Activated T-helper 2 cell treated with anti-CD3 and anti-CD28 coated beads, Interferon-gamma antibody, Interleukin-2, Interleukin-4, amounts not matched to agents 10 μg/mL and 5 μg/mL and 100 μg/mL, durations not matched to agents 14 hours and 24 hours and 36 hours (primary cell): ENCODE measurements at places on chromosomes 12 and 14. TPM values are rescaled to one million over a fixed set of nuclear protein-coding genes. Genes with fewer than 3 reads are reported as not detected.

The NEDD8 gene
- total RNA-seq = 194 and 202 TPM in 2 replicates

The TAC3 gene
- not detected in 2 replicates for total RNA-seq

The TTC5 gene
- 30.4 and 31.2 TPM in 2 replicates for total RNA-seq

The CSRP2 gene
- 0.84 and 3.5 TPM in 2 replicates for total RNA-seq

The NRL gene
- total RNA-seq = 1.6 and 1.8 TPM in 2 replicates

The RHEBL1 gene
- 14.2 and 16.0 TPM in 2 replicates for total RNA-seq

The ACSM4 gene
- not detected in 2 replicates for total RNA-seq

The DTX3 gene
- 17.7 and 21.7 TPM in 2 replicates for total RNA-seq

The SLC2A14 gene
- 0.05 and 0.07 TPM in 2 replicates for total RNA-seq

The DLK1 gene
- not detected in 2 replicates for total RNA-seq

The KRT74 gene
- total RNA-seq = not detected in 2 replicates

The GPR84 gene
- 1.8 and 2.3 TPM in 2 replicates for total RNA-seq

The CMA1 gene
- 0.25 TPM in 1 of 2 replicates, not detected in the other for total RNA-seq

The RPL6 gene
- total RNA-seq = 1,640 and 1,680 TPM in 2 replicates

The PLXNC1 gene
- 6.6 and 7.2 TPM in 2 replicates for total RNA-seq

The HCAR3 gene
- total RNA-seq = 0.34 and 0.46 TPM in 2 replicates

The SMOC1 gene
- not detected in 2 replicates for total RNA-seq

The TCL1A gene
- total RNA-seq = not detected in 2 replicates

The FBXO33 gene
- 15.7 and 16.2 TPM in 2 replicates for total RNA-seq

The HAL gene
- 0.30 and 0.57 TPM in 2 replicates for total RNA-seq

The NEUROD4 gene
- total RNA-seq = not detected in 2 replicates

The DNAJC22 gene
- 0.09 TPM in 1 of 2 replicates, not detected in the other for total RNA-seq

The OTOGL gene
- 0.16 TPM in 1 of 2 replicates, not detected in the other for total RNA-seq

The METTL17 gene
- 93.7 and 102 TPM in 2 replicates for total RNA-seq

The HSPB8 gene
- total RNA-seq = not detected in 2 replicates

The LYZ gene
- total RNA-seq = not detected in 2 replicates

The FCF1 gene
- 61.8 and 62.8 TPM in 2 replicates for total RNA-seq

The PRH1 gene
- total RNA-seq = 17.2 and 22.3 TPM in 2 replicates

The GPRC5D gene
- not detected in 2 replicates for total RNA-seq

The LMNTD1 gene
- total RNA-seq = not detected in 2 replicates

The ARHGDIB gene
- total RNA-seq = 535 and 561 TPM in 2 replicates

The GYS2 gene
- 0.07 and 0.14 TPM in 2 replicates for total RNA-seq

The GARIN6 gene
- not detected in 2 replicates for total RNA-seq

The SYCP3 gene
- 0.50 and 0.92 TPM in 2 replicates for total RNA-seq

The ASB2 gene
- total RNA-seq = 19.8 TPM in 2 replicates

The PPP4R4 gene
- 1.2 and 1.8 TPM in 2 replicates for total RNA-seq

The ABCB9 gene
- total RNA-seq = 4.4 and 5.4 TPM in 2 replicates

The PLCZ1 gene
- not detected in 2 replicates for total RNA-seq

The SGPP1 gene
- 13.0 and 14.0 TPM in 2 replicates for total RNA-seq

The SLC4A8 gene
- 1.6 and 2.6 TPM in 2 replicates for total RNA-seq

The RPGRIP1 gene
- not detected in 2 replicates for total RNA-seq

The KRT6C gene
- not detected in 2 replicates for total RNA-seq

The EGLN3 gene
- 16.0 and 17.0 TPM in 2 replicates for total RNA-seq

The PTPN21 gene
- total RNA-seq = 0.32 and 0.34 TPM in 2 replicates

The DAO gene
- not detected in 2 replicates for total RNA-seq

The ESPL1 gene
- 72.6 and 75.3 TPM in 2 replicates for total RNA-seq

The TTC8 gene
- total RNA-seq = 2.1 and 3.1 TPM in 2 replicates

The SYNDIG1L gene
- not detected in 2 replicates for total RNA-seq

The CLEC12A gene
- 0.30 and 0.32 TPM in 2 replicates for total RNA-seq

The CLIP1 gene
- 59.9 and 66.2 TPM in 2 replicates for total RNA-seq

The PLEKHD1 gene
- total RNA-seq = 0.09 TPM in 1 of 2 replicates, not detected in the other

The FOXG1 gene
- not detected in 2 replicates for total RNA-seq

The TAS2R20 gene
- 1.5 and 2.5 TPM in 2 replicates for total RNA-seq

The RASSF8 gene
- total RNA-seq = 0.16 and 0.28 TPM in 2 replicates

The SIX6 gene
- total RNA-seq = not detected in 2 replicates

The RFLNA gene
- not detected in 2 replicates for total RNA-seq
